ENCODE measurements at places on chromosomes 6 and 20.

DNA sequence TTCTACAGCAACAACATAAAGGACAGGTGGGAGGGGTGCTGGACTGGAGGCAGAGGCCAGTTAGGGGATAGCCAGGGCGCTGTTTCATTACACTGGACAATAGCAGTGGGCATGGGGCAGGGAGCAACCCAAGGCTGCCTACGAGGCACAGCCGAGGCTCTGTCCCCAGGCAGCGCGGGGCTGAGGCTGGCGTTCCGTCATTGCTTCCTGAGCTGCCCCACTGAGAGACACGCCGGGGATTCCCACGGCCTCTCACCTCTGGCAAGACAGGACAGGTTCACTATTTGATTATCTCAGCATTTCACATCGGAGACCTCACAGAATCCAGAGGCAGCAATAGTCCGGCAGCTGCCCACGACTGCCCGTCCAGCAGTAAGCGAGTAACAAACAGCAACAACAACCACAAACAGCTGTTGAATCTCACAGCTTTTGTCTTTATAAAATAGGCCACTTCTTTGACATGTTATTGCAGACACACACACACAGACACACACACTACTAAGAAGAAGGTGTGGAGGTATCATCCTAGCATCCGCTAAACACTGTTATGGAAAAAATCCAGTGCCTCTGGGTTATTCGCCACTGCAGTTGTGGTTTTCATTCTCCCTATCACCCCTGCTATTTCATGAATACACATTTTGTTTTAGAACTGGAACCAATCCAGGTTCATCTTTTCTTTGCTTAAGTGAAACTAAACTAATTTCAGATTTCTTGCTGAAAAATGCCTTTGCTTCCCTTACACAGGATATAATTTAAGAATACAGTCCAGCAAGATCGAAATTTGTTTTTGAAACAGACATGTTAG is 19.5 kb downstream of the KIF25 start:
- H3K4me1 ChIP-seq, result peaks cover 14% of the 10 kb centered on the region
- no peak overlapping the region for H3K4me3 ChIP-seq
- H3K36me3 ChIP-seq, result peaks cover 7% of the 10 kb centered on the region
- no peak for DNase-seq
- no peak overlapping the region for H3K27ac ChIP-seq

DNA sequence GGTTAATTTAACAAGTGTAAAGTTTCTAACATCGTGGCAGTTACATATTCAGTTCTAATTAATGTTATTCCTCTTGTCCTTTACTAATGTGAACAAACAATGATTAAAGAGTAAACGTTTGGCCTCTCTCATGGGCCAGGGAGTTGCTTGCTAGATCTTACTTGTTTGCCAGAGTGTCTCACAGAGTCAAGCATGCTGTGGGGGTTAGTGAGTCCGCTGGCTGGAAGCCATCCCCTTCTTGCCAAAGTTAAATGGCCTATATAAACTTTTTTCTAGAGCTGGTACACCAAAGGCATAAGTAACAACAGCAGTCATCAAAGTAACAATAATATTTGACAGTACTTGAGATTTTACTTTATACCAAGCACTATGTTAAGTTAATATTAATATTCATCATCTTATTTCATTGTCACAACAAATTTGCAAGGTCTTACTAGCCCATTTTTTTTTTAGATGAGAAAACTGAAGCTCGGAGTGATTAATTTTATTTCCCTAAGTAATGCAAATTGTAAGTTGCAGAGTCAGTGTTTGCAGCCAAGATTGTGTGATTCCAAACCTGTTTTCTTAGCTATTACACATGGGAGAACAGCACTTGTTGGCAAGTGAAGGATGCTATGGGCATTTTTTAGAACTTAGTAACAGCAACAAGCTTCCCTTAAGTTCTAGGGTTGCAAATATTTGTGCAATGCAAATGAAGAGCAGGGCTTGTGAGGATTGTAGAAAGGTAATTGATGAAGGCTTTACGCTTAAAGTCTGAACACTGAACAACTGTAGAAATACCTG is 224.5 kb downstream of the RFPL4B start:
- no peak overlapping the region for H3K27ac ChIP-seq
- DNase-seq, result no peak
- H3K4me1 ChIP-seq, result no peaks in the 10 kb centered on the region
- H3K27me3 ChIP-seq, result no peaks in the 10 kb centered on the region

- peaks cover 2% of the 10 kb centered on the region for H3K27me3 ChIP-seq
- no peaks in the 10 kb centered on the region for H3K36me3 ChIP-seq
- H3K4me3 ChIP-seq, result no peak overlapping the region
Measured at GRCh38 chr6:85402922-85403321, 47.0 kb upstream of the NT5E start.

- no peak for DNase-seq
- peaks cover 14% of the 10 kb centered on the region for H3K36me3 ChIP-seq
- no peaks in the 10 kb centered on the region for H3K27me3 ChIP-seq
Measured at GRCh38 chr6:28353356-28353755, 3.6 kb downstream of the ZKSCAN3 start.

DNA sequence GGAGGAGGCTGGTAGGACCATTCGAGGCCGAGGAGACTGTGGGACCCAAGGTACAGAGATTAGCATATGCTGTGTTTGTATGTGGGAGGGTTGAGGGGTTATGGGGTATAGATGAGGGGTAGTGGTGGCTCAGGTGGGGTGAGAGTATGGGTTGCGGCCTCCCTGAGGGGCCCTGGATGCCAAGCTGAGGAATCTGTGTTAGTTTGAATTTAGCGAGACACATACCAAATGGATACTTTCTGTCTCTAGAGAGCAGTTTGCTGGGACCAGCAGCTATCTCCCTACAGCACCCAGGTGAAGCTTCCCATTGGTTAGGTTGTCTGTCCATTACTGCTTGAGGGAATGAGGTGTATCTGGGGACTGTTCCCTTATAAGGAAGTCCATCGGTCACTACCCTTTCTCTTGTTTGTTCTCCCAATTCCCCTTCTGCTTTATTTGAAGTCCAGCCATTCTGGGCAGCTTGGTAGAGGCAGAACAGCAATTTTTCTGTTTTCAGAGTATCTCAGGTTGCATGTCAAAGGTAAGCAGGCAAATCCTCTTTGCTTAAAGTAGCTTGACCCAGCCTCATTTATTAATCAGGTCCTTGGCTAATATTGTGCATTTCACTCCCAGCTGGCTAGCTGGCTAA is 15.2 kb downstream of the CHMP4B start:
- peaks cover 36% of the 10 kb centered on the region for H3K4me1 ChIP-seq
- DNase-seq, result no peak
- H3K27ac ChIP-seq, result peak overlapping the region; percentile 36
- H3K36me3 ChIP-seq, result no peaks in the 10 kb centered on the region
- no peaks in the 10 kb centered on the region for H3K27me3 ChIP-seq

GRCh38 chr20:43430265-43431133 is 27.2 kb upstream of the SRSF6 start:
- peak; percentile 69 for DNase-seq
- no peaks in the 10 kb centered on the region for H3K36me3 ChIP-seq
- peak overlapping the region; percentile 50 for H3K4me3 ChIP-seq
- peaks cover 21% of the 10 kb centered on the region for H3K4me1 ChIP-seq
- no peak overlapping the region for H3K27ac ChIP-seq

GRCh38 chr6:37516920-37517405 is 17.3 kb upstream of the CCDC167 start:
- peaks cover 54% of the 10 kb centered on the region for H3K4me1 ChIP-seq
- H3K27ac ChIP-seq, result no peak overlapping the region
- no peaks in the 10 kb centered on the region for H3K36me3 ChIP-seq
- peaks cover 37% of the 10 kb centered on the region for H3K27me3 ChIP-seq
- no peak overlapping the region for H3K4me3 ChIP-seq
- DNase-seq, result no peak

- peaks cover 64% of the 10 kb centered on the region for H3K36me3 ChIP-seq
- H3K4me3 ChIP-seq, result no peak overlapping the region
- no peak overlapping the region for H3K27ac ChIP-seq
- no peaks in the 10 kb centered on the region for H3K27me3 ChIP-seq
- no peak for DNase-seq
Measured at GRCh38 chr20:32839982-32840285, 18.8 kb upstream of the EFCAB8 start.

GRCh38 chr20:46375771-46376170 is 30.6 kb downstream of the ELMO2 start:
- no peaks in the 10 kb centered on the region for H3K4me1 ChIP-seq
- no peak for DNase-seq
- H3K4me3 ChIP-seq, result no peak overlapping the region
- peaks cover 55% of the 10 kb centered on the region for H3K36me3 ChIP-seq

DNA sequence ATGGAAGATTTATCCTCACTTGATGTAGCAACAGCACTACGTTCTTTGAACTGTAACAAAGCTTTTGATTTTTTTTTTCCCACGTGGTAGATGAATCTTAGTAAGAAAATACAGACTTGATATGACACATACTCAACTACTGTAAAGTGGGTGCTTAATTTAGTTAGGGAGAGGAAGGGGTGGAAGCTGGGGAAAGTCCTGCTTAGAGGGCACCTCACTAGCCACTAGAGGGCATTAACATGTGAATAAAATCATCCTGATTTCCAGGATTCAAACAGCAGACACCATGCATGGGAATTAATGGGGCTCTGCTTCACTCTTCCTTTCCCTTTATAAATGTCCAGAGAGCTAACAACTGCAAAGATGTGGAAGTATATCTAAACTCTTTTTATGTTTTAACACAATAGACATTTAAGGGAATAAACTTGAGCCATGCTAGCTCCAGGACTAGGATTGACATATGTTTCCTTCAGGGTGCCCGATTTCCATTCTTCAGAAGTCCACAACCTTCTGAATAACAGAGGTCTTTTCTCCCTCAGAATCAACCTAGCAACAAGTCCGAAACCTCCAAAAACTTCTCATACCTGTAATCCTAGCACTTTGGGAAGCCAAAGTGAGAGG is 250.1 kb downstream of the ATXN1 start:
- no peaks in the 10 kb centered on the region for H3K36me3 ChIP-seq
- no peaks in the 10 kb centered on the region for H3K27me3 ChIP-seq

- no peak overlapping the region for H3K27ac ChIP-seq
- no peaks in the 10 kb centered on the region for H3K36me3 ChIP-seq
- no peaks in the 10 kb centered on the region for H3K27me3 ChIP-seq
- no peak for DNase-seq
- no peak overlapping the region for H3K4me3 ChIP-seq
Measured at GRCh38 chr6:18324706-18325042, 60.3 kb upstream of the DEK start.

- no peaks in the 10 kb centered on the region for H3K36me3 ChIP-seq
- no peaks in the 10 kb centered on the region for H3K27me3 ChIP-seq
- no peak overlapping the region for H3K4me3 ChIP-seq
- no peak overlapping the region for H3K27ac ChIP-seq
- DNase-seq, result no peak
- H3K4me1 ChIP-seq, result peaks cover 56% of the 10 kb centered on the region
Measured at GRCh38 chr6:14852375-14852774, 393.5 kb upstream of the JARID2 start.

- peaks cover 31% of the 10 kb centered on the region for H3K27me3 ChIP-seq
- H3K36me3 ChIP-seq, result no peaks in the 10 kb centered on the region
- no peak overlapping the region for H3K4me3 ChIP-seq
- H3K4me1 ChIP-seq, result peaks cover 34% of the 10 kb centered on the region
- H3K27ac ChIP-seq, result no peak overlapping the region
Measured at GRCh38 chr6:137869549-137870307, 2.7 kb downstream of the TNFAIP3 start.

DNA sequence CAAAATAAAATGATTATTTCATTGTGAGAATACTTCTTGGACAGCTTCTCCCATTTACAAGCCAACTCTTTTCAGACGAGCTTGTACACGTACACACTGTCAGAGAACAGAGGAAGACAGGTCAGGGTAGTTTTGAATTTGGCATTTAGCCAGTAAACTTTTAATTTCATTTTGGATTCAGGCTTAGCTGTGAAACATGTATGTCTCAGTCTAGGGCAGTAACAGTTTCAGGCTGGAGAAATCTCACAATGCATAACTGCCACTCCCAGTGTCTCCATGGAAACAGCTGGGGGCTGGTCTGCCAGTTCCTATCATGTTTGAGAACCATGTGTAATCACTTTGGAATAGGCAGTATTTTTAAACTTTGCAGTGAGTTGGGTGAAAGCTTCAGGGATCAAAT is 22.0 kb upstream of the QKI start:
- no peaks in the 10 kb centered on the region for H3K27me3 ChIP-seq
- DNase-seq, result no peak

GRCh38 chr20:43379239-43379917 is 78.3 kb upstream of the SRSF6 start:
- H3K27me3 ChIP-seq, result no peaks in the 10 kb centered on the region
- H3K36me3 ChIP-seq, result no peaks in the 10 kb centered on the region
- no peak for DNase-seq
- no peak overlapping the region for H3K27ac ChIP-seq
- peaks cover 2% of the 10 kb centered on the region for H3K4me1 ChIP-seq

DNA sequence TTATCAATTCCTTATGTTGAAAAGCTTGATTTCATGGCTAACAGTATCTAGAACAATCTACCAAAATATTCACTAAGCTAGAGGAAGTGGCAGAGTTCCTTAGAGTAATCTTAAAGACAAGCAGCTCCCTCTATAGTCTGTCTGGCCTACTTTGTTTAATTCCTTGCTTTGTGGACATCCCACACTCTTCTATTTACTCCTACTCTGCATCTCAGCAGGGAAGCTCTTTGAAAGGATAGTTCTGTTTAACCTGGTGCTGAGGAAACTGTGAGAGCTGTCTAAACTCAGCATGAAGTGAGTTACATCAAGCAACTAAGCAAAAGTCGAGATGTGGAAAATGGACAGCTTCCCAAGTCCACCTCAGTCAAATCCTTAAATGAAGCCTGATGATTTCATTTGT is 4.3 kb downstream of the REV3L start:
- H3K36me3 ChIP-seq, result no peaks in the 10 kb centered on the region
- no peak overlapping the region for H3K27ac ChIP-seq
- peaks cover 83% of the 10 kb centered on the region for H3K27me3 ChIP-seq
- peaks cover 37% of the 10 kb centered on the region for H3K4me1 ChIP-seq
- no peak for DNase-seq

- H3K27me3 ChIP-seq, result no peaks in the 10 kb centered on the region
- H3K36me3 ChIP-seq, result no peaks in the 10 kb centered on the region
- DNase-seq, result no peak
- H3K4me1 ChIP-seq, result peaks cover 26% of the 10 kb centered on the region
- no peak overlapping the region for H3K4me3 ChIP-seq
- no peak overlapping the region for H3K27ac ChIP-seq
Measured at GRCh38 chr6:44489910-44490604, 102.6 kb downstream of the CDC5L start.

- H3K36me3 ChIP-seq, result peaks cover 8% of the 10 kb centered on the region
- H3K4me1 ChIP-seq, result peaks cover 58% of the 10 kb centered on the region
- DNase-seq, result no peak
- no peak overlapping the region for H3K27ac ChIP-seq
Measured at GRCh38 chr6:142567461-142567860, 265.7 kb downstream of the ADGRG6 start.

DNA sequence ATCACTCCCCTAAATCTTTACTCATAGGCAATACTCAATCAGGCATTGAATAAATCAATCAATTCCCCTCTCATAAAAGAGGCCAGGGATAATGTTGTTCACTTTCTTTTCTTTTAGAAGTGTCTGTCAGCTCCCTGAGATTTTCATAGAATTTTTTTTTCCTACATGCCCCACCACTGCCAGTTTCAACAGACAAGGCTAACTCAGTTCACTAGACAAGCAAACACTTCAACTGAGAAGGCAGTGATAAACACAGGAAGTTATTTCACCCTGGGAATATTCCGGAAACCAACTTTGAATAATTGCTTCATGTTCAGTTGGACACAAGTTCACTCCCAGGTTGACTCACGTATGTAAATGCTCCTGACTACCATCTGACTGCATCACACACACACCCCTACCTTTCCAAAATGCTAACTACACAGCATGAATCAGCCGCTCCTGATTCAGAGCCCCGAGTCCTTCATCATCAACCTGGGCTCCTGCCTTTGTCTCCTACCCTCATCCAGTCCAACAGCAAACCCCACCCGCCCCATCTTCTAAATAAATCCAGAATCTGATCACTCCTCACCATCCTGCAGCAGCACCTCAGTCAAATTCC is 143.9 kb downstream of the BCAS1 start:
- no peaks in the 10 kb centered on the region for H3K36me3 ChIP-seq
- no peak for DNase-seq
- peak overlapping the region; percentile 42 for H3K27ac ChIP-seq
- no peak overlapping the region for H3K4me3 ChIP-seq
- peaks cover 20% of the 10 kb centered on the region for H3K4me1 ChIP-seq

Measured in WTC11 (cell line).